Tibial nerve (tissue), 4 donors: ENCODE measurements at places on chromosomes 2 and 18. TPM values are rescaled to one million over a fixed set of nuclear protein-coding genes. Genes with fewer than 3 reads are reported as not detected.

GRCh38 chr18:56747032-56747658 is 96.0 kb downstream of the WDR7 start:
- no peak overlapping the region for H3K27ac ChIP-seq
- no peaks in the 10 kb centered on the region for H3K36me3 ChIP-seq
- H3K4me3 ChIP-seq: no peak overlapping the region
- no peak for DNase-seq

- H3K36me3 ChIP-seq: no peaks in the 10 kb centered on the region
- DNase-seq: no peak
- no peaks in the 10 kb centered on the region for H3K27me3 ChIP-seq
- no peaks in the 10 kb centered on the region for H3K4me1 ChIP-seq
Observed at GRCh38 chr2:222686086-222686750, 14.8 kb downstream of the MOGAT1 start.

DNA sequence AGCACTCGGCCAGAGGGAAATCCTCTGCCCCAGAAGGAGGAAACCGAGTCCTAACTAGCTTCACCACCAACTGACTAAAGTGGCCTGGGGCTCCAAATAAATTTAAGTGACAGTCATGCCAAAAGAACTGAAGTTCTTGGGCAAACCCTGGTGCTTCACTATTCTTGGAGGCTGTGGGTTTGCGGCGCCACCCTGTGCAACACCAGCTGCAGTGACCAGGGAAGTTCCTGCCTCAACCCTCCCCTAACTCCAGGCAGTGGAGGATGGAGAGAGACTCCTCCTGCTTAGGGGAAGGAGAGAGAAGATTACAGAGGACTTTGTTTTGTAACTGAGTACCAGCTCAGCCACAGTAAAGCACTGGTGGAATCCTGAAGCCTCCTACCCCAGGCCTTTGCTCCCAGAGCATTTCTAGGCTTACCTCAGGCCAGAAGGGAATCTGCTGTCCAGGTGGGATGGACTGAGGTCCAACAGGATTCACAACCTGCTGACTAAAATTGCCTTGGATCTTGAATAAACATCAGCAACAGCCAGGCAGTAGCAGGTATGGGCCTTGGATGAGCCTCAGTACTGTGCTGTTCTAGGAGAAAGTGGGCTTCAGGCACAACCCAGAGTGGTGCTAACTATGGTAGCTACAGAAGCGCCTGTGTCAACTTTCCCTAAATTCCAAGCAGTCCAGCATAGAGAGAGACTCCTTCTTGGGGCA is 29.4 kb upstream of the BMP10 start:
- no peak for DNase-seq
- no peaks in the 10 kb centered on the region for H3K27me3 ChIP-seq
- no peaks in the 10 kb centered on the region for H3K4me1 ChIP-seq
- no peaks in the 10 kb centered on the region for H3K36me3 ChIP-seq
- H3K4me3 ChIP-seq: no peak overlapping the region

DNA sequence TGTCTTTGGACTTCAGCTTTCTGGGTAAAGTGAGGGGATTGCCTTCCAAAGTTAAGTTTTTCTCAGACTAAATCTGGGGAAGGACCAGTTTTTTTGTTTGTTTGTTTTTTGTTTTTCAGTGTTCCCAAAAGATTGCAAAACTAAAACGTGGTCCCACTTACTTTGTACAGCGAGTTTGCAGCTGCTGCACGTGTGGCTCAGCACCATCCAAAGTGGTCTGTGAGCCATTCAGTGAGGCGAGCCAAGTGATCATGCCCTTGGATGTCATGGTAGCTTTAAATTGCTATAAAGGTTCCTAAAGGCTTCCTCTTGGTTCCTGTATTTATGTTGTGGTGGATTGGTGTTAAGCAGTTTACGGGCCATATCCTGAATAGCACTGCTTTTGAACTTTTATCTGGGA is 23.0 kb downstream of the TET3 start:
- no peaks in the 10 kb centered on the region for H3K27me3 ChIP-seq
- H3K4me3 ChIP-seq: no peak overlapping the region
- H3K27ac ChIP-seq: no peak overlapping the region
- no peak for DNase-seq
- no peaks in the 10 kb centered on the region for H3K4me1 ChIP-seq

Gene TBR1
- total RNA-seq: not detected
